ENCODE measurements at places on chromosomes 12 and 14.

DNA sequence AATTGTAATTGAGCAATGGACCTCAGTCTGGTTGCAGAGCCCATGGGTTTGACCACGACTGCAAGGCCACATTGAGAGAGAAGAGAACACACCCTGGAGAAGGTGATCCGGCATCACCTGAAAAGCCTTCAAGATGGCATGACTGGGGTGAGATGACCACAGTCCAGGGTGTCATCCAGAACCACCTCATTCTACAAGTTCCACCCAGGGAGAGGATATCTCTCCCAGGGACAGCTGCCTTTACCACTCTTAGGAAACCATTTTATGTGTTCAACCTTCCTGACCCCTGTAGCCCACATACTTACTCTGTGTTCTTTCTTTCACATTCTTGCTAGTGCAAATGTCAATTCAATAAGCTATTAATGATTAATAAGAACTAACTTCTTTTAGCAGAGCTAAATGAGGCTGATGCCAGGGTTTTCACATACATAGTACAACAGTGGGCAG lies 43.4 kb upstream of the CPM start:
- DNase-seq = no peak

DNA sequence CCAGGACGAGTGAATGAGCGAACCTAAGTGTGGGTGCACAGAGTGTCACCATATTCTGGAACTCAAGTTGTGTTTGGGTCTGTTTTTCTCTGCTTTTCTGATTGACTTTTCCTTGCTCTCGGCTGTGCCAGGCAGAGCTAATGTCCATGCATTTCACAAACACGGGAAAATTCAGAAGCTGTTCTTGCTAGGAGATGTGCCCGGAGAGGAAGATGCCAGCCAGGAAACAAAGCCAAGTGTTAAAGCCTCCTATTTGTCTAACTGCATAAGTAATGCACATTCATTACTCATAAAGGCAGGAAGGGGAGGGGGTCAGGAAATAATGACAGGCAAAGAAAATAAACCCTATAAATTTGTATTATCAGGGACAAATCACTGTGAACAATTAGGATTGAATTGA lies 250.4 kb upstream of the SFSWAP start:
- DNase-seq = no peak

GRCh38 chr14:51206462-51206861 lies 33.6 kb upstream of the TMX1 start:
- DNase-seq = no peak

DNA sequence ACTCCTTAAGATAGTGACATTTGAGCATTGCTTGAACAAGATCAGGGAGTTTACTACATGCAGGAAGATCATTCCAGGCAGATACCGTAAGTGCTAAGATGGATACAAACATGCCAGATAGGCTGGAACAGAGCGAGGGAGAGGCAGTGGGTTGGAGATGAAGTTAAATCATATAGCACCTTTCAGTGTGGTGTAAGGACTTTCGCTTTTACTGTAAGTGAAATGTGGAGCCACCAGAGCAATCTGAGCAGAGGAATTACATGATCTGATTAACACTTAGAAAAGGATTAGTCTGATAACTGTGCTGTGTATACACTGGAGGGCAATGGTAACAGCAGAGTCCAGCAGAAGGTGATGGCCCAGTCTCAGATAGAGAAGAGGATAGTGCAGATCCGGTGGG lies 163.0 kb upstream of the SSTR1 start:
- DNase-seq = no peak

- DNase-seq = no peak
These were observed 236.5 kb downstream of the DPF3 start for GRCh38 chr14:72657214-72657921.

GRCh38 chr12:102939059-102939458 lies 18.4 kb upstream of the ASCL1 start:
- DNase-seq = no peak

- DNase-seq = no peak
These were observed 78.8 kb downstream of the DNAH10 start for GRCh38 chr12:123840765-123841425.

DNA sequence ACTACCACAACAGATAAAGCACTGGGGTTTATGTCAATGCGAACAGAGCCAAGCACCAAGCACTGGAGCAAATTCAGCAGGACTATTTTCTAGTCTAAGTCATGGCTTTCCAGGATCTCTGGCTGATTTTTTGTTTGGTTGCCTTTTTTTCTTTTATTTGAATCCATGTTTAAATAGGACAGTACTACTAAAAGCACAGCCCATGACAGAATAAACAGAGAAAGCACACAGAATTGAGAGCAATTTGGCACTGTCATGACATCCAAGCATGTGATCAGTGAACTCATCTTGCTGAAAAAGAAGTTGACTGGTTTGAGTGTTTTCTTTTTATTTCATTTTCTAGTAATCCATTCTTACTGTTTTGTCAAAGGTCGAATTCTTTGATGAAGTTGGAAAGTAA lies 23.1 kb upstream of the RERG start:
- no peak for DNase-seq

- no peak for DNase-seq
These were observed 669.2 kb downstream of the DIO2 start for GRCh38 chr14:79542121-79542520.

DNA sequence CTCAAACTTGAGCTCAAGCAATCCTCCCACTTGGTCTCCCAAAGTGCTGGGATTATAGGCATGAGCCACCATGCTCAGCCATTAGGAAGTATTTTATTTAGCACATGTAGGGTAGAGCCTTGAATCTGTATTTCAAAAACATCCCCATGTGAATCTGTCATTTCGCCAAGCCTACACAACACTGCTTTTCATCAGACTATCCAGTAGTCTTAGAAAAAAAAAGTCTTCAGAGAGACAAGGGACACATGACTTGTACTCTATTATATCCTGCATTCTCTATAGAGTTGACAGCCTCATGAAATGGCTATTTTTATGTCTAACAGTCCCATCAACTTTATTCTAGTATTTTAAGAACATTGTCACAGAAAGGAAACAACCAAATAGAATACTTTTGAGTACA lies 35.4 kb downstream of the TM7SF3 start:
- DNase-seq = no peak

- DNase-seq = no peak
These were observed 90.2 kb downstream of the FUT8 start for GRCh38 chr14:65502676-65503124.

- DNase-seq = no peak
These were observed 8.5 kb downstream of the COX14 start for GRCh38 chr12:50120521-50120920.

DNA sequence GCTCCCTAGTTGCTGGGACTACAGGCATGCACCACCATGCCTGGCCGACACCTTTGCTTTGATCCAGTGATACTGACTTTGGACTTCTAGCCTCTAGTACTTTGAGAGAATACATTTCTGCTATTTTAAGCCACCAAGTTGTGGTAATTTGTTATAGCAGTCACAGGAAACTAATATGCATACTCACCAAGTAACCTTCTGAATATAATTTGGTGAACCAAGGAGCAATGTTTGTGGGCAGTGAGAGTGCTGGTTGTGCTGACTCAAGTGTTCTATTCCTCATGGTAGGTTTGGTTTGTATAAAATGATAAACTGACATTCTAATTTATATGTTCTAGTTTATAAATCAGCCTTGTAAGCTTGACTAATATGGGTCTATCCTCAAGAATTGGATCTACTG lies 42.4 kb upstream of the MMP19 start:
- DNase-seq = no peak

- DNase-seq = no peak
These were observed 452.4 kb downstream of the RAD51B start for GRCh38 chr14:68271913-68272391.

DNA sequence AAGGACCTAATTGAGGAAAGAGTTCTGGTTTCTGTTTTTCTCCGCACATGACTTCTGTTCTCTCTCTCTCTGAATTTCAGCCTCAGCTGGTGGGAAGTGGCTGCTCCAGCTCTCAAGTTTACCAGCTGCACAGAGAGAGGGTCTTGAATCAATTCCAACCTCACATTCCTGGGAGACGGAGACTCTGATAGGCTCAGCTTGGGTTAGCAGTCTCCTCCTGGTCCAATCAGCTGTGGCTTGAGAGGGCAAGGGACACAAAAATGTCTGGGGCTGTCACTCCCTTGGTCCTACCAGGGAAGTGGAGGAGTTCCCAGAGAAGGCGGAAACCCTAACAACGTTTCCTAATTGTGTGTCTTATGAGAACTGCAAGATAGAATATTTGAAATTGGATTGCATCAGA lies 7.0 kb downstream of the CCDC63 start:
- DNase-seq = no peak

GRCh38 chr14:22991852-22992251 lies 9.5 kb upstream of the AJUBA start:
- no peak for DNase-seq

DNA sequence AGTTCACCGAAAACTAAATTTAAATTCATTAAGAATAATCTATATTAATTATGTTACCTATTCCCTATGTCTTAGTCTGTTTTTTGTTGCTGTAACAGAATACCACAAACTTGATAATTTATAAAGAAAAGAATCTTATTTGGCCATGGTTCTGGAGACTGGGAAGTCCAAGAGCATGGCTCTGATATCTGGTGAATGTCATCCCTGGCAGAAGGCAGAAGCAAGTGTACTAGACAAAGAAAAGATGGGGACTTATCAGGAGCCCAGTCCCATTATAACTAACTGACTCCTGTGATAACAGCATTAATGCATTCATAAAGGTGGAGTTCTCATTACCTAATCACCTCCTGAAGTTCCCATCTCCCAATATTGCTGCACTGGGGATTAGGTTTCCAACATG lies 33.3 kb upstream of the BCAT1 start:
- DNase-seq = no peak

DNA sequence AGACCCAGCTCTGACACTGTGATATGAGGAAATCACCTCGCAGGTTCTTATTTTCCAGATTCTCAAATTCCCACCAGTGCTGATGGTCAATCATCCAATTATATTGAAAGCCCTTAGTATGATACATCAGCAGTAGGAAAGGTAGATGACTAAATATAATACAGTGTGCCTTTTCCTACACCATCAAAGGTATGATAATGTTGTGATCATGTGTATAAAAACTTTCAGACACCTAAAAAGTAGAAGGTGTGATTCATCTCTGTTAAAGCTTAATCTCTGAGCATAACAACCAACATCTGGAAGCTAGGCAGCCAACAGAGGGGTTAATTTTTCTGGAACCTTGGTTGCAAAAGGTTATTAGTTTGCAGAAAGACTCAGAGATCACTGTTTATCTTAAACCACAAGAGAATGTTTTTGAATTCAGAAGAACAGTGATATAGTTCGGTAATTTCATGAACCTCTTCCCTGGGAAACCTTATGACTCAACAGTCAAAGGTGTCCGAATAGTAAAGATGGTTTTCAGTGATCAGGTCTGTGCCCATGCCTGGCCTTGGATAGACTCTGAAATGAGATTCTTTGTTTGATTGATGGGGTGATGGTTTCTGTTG lies 122.5 kb downstream of the ETV6 start:
- DNase-seq = no peak

DNA sequence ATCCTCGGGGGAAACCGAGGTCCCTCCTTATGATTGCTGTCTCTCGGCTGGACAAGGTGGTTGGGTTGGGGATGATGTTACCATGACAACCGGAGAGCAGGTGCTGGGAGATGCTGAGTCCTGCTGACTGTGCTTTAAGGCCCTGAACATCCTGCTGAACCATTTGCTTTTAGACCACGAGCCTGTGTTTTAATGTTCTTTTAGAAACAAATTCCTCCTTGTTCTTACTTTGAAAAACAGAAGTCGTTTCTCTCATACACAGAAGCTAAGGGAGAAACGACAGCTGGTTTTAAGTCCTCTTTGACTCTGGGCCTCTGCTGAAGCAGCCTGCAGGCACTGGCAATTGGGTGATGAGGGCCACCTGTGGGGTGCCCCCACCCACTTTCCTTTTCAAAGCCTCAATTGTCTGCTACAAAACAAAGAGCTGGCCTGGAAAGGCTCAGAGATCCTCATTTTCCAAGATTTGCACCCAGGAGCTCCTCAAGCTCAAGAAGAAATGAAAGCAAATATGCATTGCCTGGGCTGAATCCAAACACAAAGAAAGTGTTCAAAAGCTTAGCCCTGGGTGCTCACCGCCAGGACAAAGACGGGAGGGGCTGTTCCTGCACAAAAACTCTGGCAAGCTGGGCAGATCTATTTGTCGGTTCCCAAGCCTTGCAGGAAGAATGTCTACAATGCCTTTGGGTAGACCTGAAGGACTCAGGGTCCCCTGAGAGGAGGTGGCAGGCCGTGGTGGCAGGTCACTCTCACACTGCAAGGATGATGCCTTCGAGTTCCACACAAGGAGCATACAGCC lies 90.0 kb upstream of the CLMN start:
- no peak for DNase-seq

DNA sequence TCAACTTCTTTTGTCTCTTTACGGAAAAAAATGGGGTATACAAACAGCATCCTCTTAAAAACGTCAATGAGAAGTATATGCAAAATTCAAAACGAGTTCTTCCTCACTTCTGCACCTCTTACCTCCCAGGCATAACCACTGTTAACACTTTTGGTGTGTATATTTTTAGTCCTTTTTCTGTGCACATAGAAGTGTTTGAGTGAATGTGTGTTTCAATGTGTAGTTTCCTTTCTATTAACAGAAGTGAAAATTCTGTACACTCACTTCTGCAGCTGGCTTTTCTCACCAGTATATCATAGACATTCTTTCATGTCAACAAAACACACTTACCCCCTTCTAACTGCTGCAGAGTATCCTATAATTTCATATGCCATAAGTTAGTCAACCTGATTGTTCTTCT lies 5.4 kb downstream of the UBR7 start:
- no peak for DNase-seq

- no peak for DNase-seq
These were observed 9.3 kb downstream of the SYNJ2BP start for GRCh38 chr14:70407621-70408020.

DNA sequence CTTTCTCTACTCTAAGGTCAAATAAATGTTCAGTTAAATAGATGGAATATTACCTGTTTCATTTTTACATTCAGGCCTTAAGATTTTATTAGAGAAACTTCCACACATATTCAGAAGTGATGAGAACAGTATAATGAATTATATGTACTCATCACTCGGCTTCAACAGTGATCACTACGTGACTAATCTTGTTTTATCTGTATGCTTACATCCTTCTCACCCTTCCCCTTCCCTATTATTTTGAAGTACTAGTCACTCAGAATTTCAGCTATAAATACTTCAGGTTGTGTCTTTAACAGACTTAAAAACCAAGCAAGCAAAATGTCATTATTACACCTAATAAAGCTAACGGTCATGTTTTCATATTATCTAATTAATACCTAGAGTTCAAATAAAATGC lies 34.9 kb downstream of the ETV6 start:
- DNase-seq = no peak

- DNase-seq = no peak
These were observed 65.1 kb downstream of the DIP2B start for GRCh38 chr12:50569876-50570275.
